Cardiac muscle cell (in vitro differentiated cells and primary cell): ENCODE measurements at places on chromosomes 16 and 17. TPM values are rescaled to one million over a fixed set of nuclear protein-coding genes. Genes with fewer than 3 reads are reported as not detected.

DNA sequence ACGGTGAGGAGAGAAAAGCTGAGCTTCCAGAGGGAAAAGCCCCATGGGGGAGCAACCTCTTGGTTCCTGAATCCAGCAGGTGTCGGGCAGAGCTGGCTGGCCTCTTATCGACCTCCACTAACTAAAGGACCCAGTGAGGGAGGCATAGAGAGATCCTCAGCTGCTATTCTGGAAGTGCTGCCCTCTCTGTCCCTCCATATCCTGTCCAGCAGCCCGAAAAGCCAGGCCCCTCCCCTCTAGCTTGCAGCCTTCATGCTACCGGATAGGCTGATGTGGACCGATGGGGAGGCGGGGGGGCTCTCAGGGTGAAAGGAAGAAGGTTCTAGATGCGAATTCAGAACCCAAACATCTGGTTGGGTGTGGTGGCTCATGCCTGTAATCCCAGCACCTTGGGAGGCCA is 24.9 kb downstream of the MXRA7 start:
- no peak for DNase-seq

DNA sequence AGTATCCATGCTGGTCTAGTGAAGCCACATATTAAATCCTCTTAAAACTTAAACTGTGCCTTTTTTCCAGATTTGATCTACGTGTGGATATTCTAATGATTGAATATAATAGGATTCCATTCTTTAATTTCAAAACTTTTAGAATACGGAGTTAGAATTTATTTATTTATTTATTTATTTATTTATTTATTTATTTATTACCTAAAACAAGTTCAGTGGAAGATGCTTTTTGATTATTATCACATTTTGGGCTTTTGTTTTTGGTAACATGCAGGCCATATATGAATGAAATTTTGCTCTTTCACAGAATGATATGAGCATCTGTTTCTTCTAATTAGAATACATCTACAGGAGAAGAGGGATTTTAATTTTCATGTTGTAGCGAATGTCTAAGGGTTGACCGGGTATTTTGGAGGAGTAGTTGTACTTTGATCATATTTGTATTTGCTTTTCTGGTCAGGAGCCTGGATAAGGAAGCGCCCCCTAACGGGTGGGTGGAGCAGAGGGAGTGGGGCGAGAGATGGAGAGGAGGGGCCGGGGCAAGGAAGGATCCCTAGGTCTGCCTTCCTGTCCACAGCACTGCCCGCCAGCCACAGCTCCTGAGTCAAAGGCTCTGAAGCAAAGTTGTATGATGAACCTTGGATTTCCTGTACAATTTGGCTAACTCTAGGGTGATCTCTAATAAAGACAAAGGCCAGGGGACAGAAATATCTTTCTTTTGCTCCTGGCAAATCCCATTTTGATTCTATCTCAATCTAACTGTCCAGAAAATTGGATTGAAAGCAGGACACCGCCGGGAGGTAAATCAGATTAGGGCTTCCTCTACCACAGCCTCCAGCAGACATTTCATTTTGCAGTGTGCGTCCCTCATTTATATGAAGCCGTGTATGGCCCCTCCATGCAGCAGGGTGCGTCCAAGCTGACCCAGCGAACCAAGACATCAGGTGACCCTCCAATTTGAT is 149.1 kb downstream of the PRKCA start:
- DNase-seq = no peak

- no peak for DNase-seq
These were observed 88.1 kb downstream of the AMFR start for GRCh38 chr16:56337131-56337857.

GRCh38 chr17:28711723-28712031 is at the start of gene PROCA1:
Gene PROCA1 (minus strand): TSS chr17:28711888. CDS start chr17:28711660, 228 bp downstream.
- no peak for DNase-seq

GRCh38 chr16:80346111-80346632 is 194.6 kb upstream of the DYNLRB2 start:
- no peak for DNase-seq

DNA sequence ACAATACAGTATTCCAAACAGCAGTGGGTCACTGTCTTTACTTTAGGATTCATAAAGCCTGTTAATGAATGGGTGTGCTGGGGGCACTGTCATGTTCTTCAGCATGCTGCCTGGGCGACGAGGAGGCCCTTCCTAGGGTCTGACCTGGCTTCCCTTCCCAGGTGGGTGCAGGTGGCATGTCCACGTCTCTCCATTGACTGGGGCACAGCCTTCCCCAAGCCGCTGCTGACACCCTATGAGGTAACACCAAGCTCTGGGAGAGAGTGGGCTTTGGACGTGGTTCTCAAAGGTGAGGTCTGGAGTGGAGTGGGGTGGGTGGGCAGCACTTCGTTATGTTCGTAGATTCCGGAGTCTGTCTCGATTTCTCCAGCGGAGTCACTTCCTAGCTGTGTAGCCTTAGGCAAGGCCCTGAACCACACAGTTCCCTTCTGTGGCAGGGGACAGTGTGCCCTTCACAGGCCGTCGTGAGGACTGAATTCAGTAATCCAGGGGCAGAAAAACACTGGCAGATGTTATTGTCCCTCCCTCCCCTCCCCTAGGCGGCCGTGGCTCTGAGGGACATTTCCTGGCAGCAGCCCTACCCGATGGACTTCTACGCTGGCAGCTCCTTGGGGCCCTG is 771 bp upstream of the OVCA2 start:
- no peak for DNase-seq

GRCh38 chr17:27558341-27558740 is 72.6 kb upstream of the LGALS9 start:
- no peak for DNase-seq

GRCh38 chr16:8645141-8645521 is 23.6 kb downstream of the METTL22 start:
- no peak for DNase-seq

GRCh38 chr16:11004351-11004750 is 60.0 kb downstream of the CLEC16A start:
- no peak for DNase-seq

DNA sequence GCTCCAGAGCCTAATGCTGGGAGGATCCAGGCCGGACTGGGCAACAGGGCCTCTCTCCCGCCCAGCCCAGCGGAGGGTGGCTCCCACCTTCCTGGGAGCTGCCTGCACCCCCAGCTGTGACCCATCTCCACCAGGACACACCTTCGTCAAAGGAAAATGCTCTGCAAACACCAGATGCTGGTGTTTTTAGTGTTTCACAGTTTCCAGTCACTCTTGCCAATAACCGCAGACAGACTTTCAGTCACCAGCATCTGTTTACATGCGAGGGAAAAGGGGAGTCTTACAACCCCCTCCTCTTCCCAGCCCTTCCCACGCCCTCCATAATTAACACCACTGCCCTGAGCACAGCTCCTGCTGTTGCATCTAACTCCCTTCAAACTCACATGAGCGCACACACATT is 25.3 kb downstream of the KLHDC4 start:
- DNase-seq = peak; percentile 9

- DNase-seq = no peak
These were observed 148.9 kb downstream of the SPACA3 start for GRCh38 chr17:33140413-33141099.

DYNLRB2 gene
- total RNA-seq = 5.3 TPM in 1 of 2 replicates, not detected in the other

MYCBPAP gene
- 1.2 and 3.2 TPM in 2 replicates for total RNA-seq

MAFG gene
- 14.8 and 16.1 TPM in 2 replicates for total RNA-seq

LRRC37A2 gene
- 11.7 and 18.5 TPM in 2 replicates for total RNA-seq

SUPT4H1 gene
- total RNA-seq = 94.6 and 152 TPM in 2 replicates

HOXB4 gene
- total RNA-seq = 12.2 and 12.5 TPM in 2 replicates

PLLP gene
- total RNA-seq = 11.4 and 14.2 TPM in 2 replicates

KRTAP3-3 gene
- total RNA-seq = not detected in 2 replicates
